Natural killer cell (primary cell): ENCODE measurements at places on chromosomes 5 and 9. TPM values are rescaled to one million over a fixed set of nuclear protein-coding genes. Genes with fewer than 3 reads are reported as not detected.

Gene AGXT2
- total RNA-seq, result not detected

Gene FAM200C
- 0.33 TPM for total RNA-seq

DNA sequence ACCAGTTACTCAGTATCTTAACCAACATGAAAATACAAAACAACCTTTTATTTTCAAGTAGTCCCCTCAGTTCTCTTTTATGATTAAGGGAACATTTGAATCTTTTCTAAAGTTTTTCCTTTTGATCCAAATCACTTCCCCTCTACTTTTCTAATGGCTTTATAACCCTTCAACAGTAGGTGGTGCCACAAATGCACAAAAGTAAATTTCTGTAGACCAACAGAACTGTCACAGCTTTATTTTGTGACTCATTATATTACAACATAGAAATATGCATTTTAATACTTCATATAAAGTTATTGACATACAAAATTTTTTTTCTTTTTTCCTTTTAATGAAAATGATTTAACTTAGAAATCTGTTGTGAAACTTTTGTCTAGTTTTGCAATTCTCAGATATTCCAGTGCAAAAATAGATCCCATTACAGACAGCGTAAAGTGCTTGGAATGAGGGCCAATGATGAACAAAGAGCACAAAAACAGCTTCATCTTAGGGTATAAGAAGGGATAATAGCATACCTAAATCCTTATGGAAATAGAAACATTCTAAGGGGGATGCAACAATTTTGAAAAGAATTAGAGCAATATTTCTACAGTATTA lies 17.0 kb downstream of the NIPSNAP3B start:
- no peak for DNase-seq

- DNase-seq, result no peak
Measured at GRCh38 chr9:132997591-132997990, 19.1 kb downstream of the GFI1B start.

- peak; percentile 40 for DNase-seq
Measured at GRCh38 chr9:111897601-111898137, 1.1 kb downstream of the UGCG start.

Gene PCDHGA2
- total RNA-seq, result not detected

GRCh38 chr5:51518607-51519006 lies 135.4 kb downstream of the ISL1 start:
- no peak for DNase-seq

- no peak for DNase-seq
Measured at GRCh38 chr9:137020771-137021567, 7.1 kb downstream of the ABCA2 start.

DNA sequence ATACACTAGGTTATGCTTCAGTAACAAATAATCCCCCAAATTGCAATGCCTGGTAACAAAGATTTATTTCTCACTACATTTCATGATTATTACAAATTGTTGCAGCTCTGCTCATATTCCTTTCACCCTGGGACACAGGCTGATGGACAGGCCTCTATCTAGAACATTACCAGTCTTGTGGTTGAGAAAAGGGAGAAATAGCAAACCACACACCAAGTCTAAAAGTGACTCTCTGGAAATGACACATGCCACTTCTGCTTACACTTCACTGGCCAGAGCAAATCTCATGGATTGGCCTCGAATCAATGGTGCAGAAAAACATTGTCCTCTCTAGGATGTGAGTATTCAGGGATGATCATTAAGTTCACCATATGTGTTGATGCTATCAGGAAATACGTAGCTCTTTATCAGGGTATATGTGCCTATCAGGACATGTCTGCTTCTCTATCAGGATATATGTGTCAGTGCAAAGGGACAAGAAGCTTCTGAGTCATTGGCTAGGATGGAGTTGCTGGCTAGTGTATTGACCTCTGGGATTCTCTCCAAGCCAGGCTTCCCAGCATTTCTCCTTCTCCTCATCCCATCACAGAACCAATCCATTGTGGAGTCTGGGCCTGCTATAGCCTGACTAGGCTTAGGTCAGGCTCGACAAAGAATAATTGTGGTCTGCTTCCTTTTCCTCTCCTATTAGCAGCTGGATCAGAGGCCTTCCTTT lies 91.1 kb upstream of the CEP78 start:
- DNase-seq, result no peak

Gene HTR1A
- total RNA-seq, result not detected

DNA sequence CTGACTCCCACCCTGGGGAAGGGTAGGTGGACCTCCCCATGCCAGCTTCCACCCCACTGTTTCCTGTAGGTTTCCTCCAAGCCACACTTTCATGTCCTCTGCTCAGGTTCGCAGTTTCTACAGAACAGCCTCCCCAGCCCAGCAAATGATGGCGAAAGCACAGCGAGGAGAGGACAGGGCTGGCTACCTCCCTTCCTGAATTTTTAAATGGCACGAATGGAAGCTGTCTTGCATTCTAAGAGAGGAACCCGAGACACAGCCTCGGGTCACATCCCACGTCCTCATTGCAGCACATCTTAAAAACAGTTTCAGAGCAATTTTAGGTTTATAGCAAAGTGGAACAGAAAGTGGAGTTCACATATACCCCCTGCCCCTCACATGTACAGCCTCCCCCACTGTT lies 330.3 kb downstream of the NTRK2 start:
- DNase-seq, result no peak

Gene ADGRD2
- not detected for total RNA-seq

DNA sequence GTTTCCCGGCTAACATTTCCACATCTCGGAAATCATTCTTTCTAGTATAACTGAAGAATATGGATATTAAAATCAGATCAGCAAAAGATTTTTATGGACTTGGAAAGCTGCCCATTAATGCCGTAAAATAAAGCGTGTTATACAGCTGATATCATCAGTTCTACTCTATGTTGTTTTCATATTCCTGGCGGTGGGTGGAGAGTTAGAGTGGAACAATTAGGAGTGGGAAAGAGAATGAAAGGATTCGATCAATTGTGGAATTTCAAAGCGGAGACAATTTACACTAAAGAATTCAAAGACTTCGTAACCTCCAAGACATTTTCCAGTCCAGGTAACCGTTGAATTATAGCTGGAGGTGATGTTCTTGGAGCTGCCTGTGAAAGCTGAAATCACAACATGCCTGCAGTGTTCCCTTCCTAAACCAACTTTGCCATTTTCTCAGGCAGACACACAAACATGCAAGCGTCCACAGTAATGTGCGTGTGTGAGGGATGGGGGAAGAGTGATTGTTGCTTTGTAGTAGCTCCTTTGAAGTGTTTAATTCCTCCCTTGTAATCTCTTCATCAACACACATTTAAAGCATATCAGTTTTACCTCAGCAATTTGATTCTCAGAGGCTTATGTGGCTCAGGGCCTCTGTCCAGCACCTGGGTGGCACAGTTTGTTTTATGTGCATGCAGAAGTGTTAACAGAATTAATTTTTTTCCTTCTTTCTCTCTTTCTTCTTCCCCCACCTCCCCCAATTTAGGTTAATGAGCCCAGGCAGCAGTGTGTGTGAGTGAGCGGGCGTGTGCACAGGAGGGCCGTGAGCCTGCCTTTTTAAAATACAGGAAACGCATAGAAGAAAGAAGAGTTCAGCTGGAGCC lies 544.1 kb downstream of the RAB3C start:
- DNase-seq, result no peak

GRCh38 chr5:137825165-137825564 lies 42.5 kb upstream of the MYOT start:
- DNase-seq, result no peak

Gene ORM2
- total RNA-seq, result not detected

Gene TAL2
- not detected for total RNA-seq

GRCh38 chr9:90013778-90014177 lies 409.0 kb downstream of the GADD45G start:
- no peak for DNase-seq

Gene GPR151
- not detected for total RNA-seq

DNA sequence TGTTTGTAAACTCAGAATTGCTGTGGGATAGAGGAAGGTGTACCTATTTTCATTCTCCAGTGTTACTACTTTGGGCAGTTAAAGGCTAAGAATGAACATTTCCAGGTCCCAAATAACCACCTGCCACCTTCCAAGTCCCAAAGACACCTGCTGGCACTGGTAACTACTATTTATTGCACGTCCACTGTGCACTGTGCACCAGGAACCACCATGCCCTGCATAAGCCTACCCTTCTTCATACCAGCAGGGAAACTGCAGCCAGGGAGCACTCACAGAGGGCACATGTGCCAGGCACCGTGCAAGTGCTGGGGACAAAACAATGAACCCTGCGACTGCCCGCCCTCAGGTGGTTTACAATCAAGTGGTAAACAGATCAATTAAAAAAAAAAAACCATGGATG lies 34.9 kb downstream of the RAPGEF1 start:
- no peak for DNase-seq

Gene C5orf58
- total RNA-seq, result not detected

DNA sequence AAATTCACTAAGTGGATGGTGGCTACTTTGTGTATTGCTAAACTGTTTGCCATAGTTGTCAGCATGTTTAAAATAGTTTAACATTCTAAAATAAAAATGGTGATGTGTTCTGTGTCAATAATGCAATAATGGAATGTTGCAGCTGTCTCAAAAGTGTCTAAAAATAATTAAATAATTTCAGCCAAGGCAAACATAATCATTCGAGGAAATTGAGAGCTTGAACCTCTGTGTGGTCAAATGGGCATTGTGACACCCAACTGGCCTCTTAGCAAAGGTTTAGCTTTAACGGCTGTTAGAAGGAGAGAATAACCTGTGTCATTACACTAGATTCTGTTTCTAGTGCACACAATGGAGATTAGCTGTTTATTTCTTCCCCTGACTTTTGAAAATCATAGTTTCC lies 278.5 kb downstream of the TMEM167A start:
- no peak for DNase-seq

- no peak for DNase-seq
Measured at GRCh38 chr5:128572051-128572929, 34.2 kb upstream of the FBN2 start.

DNA sequence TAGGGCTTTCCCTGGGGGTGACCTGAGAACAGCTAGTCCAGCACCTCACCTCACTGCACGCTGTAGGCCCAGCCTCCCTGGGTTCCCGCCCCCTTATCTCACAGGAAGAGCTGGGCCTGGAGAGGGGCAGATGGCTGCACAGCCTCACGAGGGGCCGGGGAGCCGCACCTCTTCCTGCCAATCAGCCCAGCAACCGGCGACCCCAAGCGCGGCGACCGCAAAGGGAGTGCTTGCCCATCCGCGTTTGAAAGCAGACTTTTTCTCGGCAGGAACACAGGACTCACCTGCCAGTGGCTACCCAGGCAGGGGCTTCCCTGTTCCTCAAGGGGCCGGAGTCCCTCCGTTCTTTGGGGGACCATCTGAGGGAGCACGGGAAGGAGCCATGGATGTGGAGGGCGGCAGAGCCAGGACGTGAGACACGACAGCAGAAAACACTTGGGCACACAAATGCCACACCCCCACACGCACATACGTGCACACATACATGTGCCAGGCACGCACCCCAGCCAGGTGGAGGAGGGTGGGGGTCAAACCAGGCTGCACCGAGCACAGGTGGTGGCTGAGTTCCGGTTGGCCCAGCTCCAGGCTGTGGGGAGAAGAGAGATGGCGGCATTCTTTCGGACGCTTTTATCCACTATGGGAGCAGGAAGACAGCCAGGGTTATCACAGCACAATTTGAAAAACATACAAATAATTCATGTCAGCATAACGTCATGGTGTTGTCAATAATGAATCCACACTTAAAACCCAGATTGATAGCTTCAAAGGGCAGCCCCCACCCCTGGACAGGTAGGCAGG lies 11.3 kb downstream of the TMEM250 start:
- DNase-seq, result peak; percentile 74

Gene SLIT3
- 0.34 TPM for total RNA-seq

DNA sequence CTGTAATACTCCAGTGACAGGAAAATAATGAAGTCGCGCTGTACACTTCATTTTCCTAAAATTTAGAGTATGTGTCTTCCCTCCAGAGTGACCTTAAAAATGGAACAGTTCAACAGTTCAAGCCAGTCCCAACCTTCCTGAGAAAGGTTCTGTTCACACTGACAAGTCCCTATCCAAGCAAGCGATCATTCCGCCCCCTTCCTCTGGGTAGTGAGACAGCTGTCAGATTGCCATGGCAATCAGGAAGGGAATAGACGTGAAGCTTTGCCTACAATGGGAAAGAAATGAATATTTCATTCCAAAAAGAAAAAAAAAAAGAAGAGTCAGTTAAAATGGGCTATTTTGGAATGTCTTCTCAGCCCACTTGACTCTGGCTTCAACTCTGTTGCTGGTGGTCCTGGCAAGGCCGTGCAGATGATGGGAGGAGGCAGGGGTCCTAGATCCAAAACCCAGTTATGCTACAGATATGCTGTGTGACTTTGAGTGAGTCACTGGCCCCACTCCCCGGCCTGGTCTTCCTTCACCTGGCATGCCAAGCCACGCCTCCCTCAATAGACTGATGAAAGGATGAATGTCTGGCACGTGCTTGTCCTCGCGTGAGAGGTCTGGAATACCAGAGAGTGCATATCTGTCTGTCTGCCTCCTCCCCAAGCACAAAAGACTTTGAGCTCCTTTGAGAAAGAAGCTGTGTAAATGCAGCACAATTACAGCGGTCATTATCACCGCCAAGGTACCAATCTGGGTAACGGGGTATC lies 165.8 kb upstream of the WWC1 start:
- no peak for DNase-seq

DNA sequence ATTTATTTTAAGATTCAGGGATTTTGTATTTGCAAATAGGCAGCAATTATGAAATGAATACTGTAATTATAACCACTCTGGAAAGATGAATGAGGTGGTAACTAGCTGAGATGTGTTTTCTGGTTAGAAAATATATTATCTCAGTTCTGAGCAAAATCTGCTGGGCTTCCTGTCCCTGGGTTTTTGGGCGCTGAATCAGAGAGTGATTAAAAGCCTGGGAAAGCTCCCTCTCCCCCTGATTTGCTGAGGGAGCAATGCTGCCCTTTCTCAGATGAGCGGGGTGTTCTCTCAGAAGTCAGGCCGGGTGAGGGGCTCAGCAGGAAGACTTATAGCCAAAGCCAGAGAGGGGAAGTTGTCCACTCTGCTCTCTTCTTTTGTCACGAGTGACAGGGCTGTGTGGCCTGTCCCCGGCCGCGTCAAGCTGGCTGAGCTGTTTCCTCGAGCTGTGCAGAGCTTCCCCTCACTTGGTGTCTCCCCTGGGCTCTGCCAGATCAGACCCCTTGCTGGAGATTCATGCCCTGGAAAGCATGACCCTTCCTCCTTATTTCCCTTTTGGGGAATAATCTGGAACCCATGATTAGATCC lies 39.8 kb upstream of the PITX1 start:
- DNase-seq, result no peak

Gene TSSK1B
- not detected for total RNA-seq

GRCh38 chr9:137046088-137046787 lies at the start of gene NPDC1:
Gene NPDC1 (minus strand): TSS chr9:137046177. CDS start chr9:137045989, 188 bp downstream.
- DNase-seq, result peak; percentile 89
